Hindlimb muscle (tissue), 1 donor: ENCODE measurements at places on chromosomes 4 and X.

DNA sequence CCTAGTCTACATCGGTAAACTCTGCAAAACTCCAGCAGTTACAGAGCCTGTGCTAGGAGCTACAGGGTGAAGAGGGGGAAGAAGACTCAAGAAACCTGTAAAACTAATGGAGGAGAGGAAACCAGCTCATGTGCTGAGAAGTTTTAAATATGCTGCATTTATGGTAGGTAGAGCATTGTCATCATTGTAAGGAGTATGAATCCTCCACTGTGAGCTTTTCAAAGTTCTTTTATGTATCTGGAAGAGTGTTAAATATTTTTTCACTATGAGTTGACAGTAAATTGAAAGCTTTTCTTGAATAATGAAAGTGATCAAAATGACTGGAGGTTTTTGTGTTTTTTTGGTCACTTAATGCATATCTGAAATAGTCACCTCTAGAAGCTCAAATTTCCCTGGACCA is 46.2 kb downstream of the SEPTIN11 start:
- DNase-seq, result no peak

DNA sequence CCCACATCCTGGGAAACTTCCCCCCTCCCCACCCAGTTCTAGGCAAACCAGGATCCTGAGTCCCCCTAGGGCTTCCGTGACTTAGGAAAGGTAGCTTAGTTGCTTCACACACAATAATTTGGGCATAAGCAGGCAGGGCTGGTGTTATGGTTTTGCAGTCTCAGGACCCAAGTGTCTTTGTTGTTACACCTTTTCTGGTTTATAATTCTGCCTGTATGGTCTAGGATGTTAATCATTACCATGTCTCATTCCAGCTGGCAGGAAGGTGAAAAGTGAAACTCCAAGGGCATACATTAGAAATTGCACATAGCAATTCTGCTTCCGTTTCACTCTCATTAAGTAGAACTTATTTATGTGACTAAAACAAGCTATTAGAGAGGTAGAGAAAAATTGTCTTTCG is 16.8 kb downstream of the UGT8 start:
- DNase-seq, result no peak

GRCh38 chrX:9610771-9611392 is 146.0 kb downstream of the TBL1X start:
- no peak for DNase-seq

- no peak for DNase-seq
Measured at GRCh38 chr4:122525865-122526264, 69.3 kb upstream of the IL2 start.

DNA sequence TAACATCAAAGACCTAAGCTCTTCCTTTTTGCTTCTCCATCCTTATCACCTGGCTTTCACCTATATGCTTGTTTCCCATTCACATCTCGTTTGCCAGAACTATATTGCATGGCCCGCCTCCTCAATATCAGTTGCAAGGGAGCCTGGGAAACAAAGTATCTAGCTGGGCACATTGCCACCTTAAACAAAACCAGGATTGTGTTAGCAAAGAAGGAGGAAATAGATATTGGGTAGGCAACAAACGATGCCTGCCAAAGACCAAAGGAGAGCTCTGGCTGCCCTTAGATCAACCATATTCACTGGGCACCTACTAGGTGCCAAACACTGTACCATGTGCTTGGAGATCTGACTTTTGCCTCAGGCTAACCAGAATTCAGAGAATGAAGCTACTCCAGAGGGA is 107.5 kb downstream of the GRIA3 start:
- no peak for DNase-seq

DNA sequence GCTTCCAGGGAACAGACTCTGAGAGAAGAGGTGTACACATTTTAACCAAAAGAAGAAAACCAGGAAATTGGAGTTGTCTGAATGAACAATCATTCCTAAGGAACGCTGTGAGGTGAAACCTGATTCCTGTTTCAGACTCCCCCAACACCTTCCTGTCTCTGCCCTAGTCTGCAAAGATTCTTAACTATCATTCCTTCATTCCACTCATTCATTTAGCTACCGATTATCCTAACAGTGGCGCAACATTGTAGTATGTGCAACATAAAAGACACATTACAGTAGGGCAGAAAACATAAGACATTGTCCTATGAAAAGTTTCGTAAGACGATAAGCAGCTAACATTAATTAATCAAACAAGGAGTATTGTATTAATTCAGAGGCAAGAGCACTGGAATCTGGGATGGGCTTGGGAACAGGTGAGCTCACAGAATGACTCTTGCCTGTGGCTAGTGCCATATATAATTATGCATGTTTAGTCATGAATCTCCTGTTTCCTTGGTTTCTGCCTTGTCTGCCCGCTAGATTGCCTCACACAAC is 23.8 kb upstream of the ADH7 start:
- no peak for DNase-seq

GRCh38 chr4:107736924-107737448 is 17.0 kb upstream of the PAPSS1 start:
- no peak for DNase-seq

DNA sequence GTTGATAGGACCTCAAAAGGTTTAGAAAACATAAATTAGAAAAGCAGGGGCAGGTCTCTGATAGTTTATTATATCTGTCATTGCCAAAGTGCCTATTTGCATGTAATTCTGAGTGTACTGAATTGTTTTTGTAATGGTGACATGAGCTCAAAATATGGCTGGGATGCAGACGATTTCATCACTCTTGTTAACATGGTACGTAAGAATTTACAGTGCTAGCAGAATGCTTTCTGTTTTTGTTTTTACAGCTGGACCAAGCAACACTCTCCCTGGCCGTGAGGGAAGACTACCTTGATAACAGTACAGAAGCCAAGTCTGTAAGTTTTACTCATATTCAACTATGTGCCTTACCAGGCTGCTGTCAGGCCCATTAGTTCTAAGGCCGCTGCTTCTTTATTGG is 58.1 kb downstream of the PHEX start:
- no peak for DNase-seq

DNA sequence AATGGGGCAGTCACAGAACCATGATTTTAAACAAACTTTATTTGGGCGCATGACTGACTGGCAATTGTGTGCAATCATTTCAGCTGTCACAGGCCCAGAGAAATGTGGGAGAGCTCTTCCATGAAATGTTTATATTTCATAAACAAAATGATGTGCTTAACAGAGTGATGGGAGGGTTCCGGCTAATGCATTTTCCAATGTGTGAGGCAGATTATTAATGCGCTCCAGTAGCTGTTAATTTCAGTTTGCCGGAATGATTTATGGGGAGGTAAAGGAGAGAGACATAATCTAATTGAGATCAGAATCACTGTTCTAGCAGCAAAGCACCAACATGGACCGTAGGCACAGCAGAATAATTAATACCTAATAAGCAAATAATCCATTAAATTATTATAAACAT is 55.6 kb downstream of the NKX6-1 start:
- no peak for DNase-seq

DNA sequence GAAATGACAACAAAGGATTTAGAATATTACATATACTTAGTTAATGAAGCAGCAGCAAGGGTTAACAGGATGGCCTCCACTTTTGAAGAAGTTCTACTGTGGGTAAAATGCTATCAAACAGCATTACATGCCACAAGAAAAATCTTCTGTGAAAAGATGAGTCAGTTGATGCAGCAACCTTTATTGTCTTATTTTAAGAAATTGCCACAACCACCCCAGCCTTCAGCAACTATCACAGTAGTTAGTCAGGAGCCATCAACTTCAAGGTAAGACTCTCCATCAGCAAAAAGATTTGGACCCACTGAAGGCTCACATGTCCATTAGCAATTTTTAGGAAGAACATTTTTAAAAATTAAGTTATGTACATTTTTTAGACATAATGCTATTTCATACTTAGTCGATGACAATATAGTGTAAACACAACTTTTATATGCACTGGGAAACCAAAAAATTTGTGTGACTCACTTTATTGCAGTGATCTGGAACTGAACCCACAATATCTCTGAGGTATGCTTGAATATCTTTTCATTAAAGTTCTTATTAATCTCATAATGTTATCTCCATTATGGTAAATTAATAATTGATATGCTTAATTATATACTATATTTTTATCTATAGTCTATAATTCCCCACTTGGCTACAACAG is 81.2 kb downstream of the SPCS3 start:
- DNase-seq, result no peak
